Activated naive CD8-positive, alpha-beta T cell treated with anti-CD3 and anti-CD28 coated beads, Interleukin-2, amount 10 ng/mL, durations not matched to agents 7 days and 5 days (primary cell): ENCODE measurements at places on chromosomes 5 and 9. TPM values are rescaled to one million over a fixed set of nuclear protein-coding genes. Genes with fewer than 3 reads are reported as not detected.
A peak's percentile ranks its signal among the peaks of the same experiment; 100 is the strongest.

DNA sequence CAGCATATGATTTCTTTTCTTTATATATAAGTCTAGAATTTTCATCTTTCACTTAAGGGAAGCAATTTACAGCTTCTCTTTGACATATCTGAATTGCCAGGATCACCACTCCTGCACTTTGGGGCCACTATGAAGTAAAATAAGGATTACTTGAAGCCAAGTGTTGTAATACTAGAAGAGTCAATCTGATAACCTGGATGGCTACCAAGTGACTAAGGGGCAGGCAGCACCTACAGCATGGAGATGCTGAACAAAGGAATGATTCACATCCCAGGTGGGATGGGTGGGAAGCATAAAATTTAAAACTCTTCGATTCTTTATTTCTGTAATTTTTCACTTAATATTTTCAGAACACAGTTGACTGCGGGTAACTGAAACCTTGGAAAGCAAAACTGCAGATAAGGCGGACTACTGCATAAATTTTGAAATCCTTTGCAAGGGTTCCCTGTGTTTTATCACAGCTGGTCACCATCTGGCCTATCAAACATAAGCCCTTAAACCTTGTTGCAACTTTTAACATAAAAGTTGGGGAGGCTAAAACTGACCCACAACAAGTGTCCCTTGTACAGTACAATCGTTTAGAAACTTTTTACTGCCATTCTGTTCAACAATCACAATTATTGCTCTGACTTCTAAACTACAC lies 31.2 kb downstream of the NR3C1 start:
- H3K4me1 ChIP-seq, result peaks cover 13% of the 10 kb centered on the region
- peaks cover 47% of the 10 kb centered on the region for H3K36me3 ChIP-seq
- no peak overlapping the region for H3K27ac ChIP-seq
- no peak overlapping the region for H3K4me3 ChIP-seq
- DNase-seq, result no peak
- no peaks in the 10 kb centered on the region for H3K27me3 ChIP-seq

- H3K27me3 ChIP-seq, result no peaks in the 10 kb centered on the region
- no peaks in the 10 kb centered on the region for H3K4me1 ChIP-seq
- no peak overlapping the region for H3K27ac ChIP-seq
- H3K36me3 ChIP-seq, result no peaks in the 10 kb centered on the region
Observed at GRCh38 chr9:7601739-7602138, 197.8 kb downstream of the DMAC1 start.

- no peaks in the 10 kb centered on the region for H3K36me3 ChIP-seq
- H3K4me3 ChIP-seq, result no peak overlapping the region
- H3K27ac ChIP-seq, result no peak overlapping the region
Observed at GRCh38 chr5:154112255-154112654, 73.5 kb downstream of the MFAP3 start.

DNA sequence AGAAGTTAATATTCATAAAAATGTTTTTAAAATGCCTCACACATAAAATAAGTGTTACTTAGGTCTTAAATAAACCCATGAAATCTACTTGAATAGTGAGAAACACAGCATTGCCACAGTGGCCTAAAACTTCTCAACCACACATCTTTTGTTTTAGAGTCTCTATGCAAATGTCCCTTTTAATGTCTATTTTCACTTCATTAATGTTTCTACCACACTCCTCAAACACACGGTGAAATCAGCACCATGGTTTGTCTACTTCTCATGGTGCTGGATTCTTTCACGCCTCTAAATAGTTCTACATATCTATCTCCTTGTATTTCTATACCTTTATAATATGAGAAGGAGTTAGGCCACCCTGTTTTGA lies 111.2 kb downstream of the EDIL3 start:
- no peaks in the 10 kb centered on the region for H3K36me3 ChIP-seq
- H3K27ac ChIP-seq, result no peak overlapping the region
- H3K27me3 ChIP-seq, result no peaks in the 10 kb centered on the region
- no peak for DNase-seq

DNA sequence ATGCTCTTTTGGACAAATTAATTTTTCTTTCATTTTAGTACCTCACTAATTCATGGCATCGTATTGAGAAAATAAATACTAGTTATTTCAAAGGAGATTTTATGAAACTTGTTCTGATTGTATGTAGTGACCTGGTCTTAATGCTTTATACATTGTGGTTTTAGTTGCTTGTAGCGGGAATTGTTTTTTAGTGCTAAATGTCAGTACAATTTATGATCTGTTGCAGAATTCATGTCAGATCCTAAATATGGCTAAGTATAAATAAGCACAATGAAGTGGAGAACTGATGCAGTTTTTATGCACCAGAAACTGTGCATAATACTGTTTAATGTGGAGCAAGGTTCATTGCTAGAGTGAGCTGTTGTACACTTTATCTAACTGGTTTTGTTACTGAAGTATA lies 308.8 kb downstream of the PJA2 start:
- no peak for DNase-seq
- H3K36me3 ChIP-seq, result no peaks in the 10 kb centered on the region
- H3K4me3 ChIP-seq, result no peak overlapping the region
- H3K4me1 ChIP-seq, result no peaks in the 10 kb centered on the region
- H3K27me3 ChIP-seq, result no peaks in the 10 kb centered on the region

- H3K36me3 ChIP-seq, result peaks cover 78% of the 10 kb centered on the region
- H3K4me3 ChIP-seq, result peak overlapping the region; percentile 0
- DNase-seq, result no peak
- peaks cover 51% of the 10 kb centered on the region for H3K4me1 ChIP-seq
- peak overlapping the region; percentile 73 for H3K27ac ChIP-seq
- H3K27me3 ChIP-seq, result no peaks in the 10 kb centered on the region
Observed at GRCh38 chr9:20271096-20271495, 351.2 kb downstream of the MLLT3 start.

DAB2 gene
- total RNA-seq, result 2.9 TPM

DNA sequence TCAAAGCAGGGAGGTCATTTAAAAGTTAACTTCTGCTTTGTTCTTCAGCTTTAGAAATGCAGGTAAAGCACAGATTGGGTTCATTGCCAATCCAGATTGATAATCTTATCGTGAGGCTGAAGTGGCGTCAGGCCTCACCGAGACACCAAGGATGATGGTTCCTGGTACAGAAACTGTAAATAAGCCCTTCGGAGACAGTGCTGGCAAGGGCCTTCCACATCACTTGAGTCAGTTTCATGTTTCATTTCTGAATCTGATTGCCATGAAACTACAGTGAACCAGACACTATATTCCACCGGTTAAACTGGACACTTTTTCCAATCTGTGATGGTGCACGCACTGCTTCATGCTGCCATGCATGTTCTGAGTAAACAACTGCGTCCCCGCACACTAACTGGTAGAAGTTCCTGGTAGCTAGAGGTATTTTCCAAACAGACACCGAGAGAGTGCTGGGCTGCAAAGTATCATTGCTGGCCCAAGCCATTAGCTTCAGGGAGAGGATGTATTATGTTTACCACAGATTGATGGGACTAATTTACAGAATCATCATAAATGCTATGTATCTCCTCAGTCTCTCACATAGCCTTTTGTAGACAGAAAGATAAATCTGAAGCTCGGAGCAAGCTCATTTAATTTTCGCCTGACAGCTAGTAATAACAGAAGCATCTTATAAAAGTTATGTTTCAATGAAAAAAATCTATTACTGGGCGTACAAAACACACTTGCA lies 336.1 kb downstream of the GLIS3 start:
- H3K4me3 ChIP-seq, result no peak overlapping the region
- DNase-seq, result no peak
- H3K36me3 ChIP-seq, result no peaks in the 10 kb centered on the region
- H3K27me3 ChIP-seq, result peaks cover 4% of the 10 kb centered on the region
- no peaks in the 10 kb centered on the region for H3K4me1 ChIP-seq

- H3K4me1 ChIP-seq, result peaks cover 5% of the 10 kb centered on the region
- no peak overlapping the region for H3K4me3 ChIP-seq
- H3K27me3 ChIP-seq, result peaks cover 17% of the 10 kb centered on the region
- no peak for DNase-seq
- H3K36me3 ChIP-seq, result no peaks in the 10 kb centered on the region
Observed at GRCh38 chr5:151691706-151692105, 5.0 kb upstream of the SPARC start.

- no peaks in the 10 kb centered on the region for H3K4me1 ChIP-seq
- H3K4me3 ChIP-seq, result no peak overlapping the region
- H3K27me3 ChIP-seq, result peaks cover 11% of the 10 kb centered on the region
- no peaks in the 10 kb centered on the region for H3K36me3 ChIP-seq
- H3K27ac ChIP-seq, result no peak overlapping the region
Observed at GRCh38 chr5:103347716-103348423, 89.3 kb downstream of the MACIR start.

- no peak for DNase-seq
- peak overlapping the region; percentile 29 for H3K4me3 ChIP-seq
- peak overlapping the region; percentile 83 for H3K27ac ChIP-seq
- H3K36me3 ChIP-seq, result no peaks in the 10 kb centered on the region
Observed at GRCh38 chr9:121707477-121708424, 56.3 kb downstream of the DAB2IP start.

DNA sequence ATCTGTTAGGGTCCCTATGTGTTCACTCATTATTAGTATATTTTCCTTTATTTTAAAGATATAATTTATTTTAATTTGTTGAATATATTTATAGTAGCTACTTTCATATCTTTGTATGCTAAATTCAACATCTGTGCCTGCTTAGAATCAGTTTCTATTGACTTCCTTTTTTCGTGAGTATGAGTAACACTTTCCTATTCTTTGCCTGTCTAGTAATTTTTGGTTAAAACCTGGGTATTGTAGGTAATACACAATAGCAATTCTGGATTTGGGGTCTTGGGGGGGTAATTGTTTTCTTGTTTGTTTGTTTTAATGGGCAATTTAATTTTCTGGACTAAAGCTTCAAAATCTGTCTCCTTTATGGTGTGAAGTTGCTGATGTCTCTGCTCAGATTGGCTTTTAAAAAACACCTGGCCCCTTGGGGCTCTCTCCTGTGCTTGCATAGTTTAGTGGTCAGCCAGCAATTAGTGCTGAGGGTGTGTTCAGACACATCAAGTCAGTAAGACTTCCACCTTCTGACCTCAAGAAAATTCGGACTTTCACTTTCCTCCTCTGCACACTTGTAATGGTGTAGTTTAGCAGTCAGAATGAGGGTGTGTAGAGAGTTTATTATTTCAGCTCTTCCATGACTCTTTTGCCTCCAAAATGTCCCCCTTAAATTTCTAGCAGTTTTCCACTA lies 124.4 kb upstream of the MAP1B start:
- no peak overlapping the region for H3K4me3 ChIP-seq
- no peak overlapping the region for H3K27ac ChIP-seq
- no peaks in the 10 kb centered on the region for H3K36me3 ChIP-seq
- no peaks in the 10 kb centered on the region for H3K4me1 ChIP-seq
- no peak for DNase-seq

LECT2 gene
- not detected for total RNA-seq

DNA sequence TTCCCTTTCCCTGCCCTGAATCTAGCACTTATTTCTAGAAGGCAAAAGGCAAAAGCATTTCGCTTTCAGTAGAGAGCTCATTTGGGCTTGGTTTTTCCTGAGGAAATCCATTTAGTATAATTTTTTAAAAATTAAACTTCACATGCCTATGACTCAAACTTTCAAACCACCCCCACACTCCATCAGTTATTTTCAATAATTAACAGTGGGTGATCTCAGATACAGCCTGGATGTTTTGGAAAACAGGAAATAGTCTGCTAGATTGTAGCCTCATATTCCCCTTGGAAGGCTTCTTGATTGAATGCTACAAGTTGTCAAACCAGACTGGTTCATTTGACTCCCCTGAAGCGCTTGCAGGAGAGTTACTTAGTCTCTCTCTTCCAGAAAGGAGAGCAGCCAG lies 40.6 kb downstream of the SEMA5A start:
- no peaks in the 10 kb centered on the region for H3K27me3 ChIP-seq
- no peaks in the 10 kb centered on the region for H3K4me1 ChIP-seq
- H3K27ac ChIP-seq, result no peak overlapping the region
- no peak overlapping the region for H3K4me3 ChIP-seq
- no peak for DNase-seq
- no peaks in the 10 kb centered on the region for H3K36me3 ChIP-seq

DNA sequence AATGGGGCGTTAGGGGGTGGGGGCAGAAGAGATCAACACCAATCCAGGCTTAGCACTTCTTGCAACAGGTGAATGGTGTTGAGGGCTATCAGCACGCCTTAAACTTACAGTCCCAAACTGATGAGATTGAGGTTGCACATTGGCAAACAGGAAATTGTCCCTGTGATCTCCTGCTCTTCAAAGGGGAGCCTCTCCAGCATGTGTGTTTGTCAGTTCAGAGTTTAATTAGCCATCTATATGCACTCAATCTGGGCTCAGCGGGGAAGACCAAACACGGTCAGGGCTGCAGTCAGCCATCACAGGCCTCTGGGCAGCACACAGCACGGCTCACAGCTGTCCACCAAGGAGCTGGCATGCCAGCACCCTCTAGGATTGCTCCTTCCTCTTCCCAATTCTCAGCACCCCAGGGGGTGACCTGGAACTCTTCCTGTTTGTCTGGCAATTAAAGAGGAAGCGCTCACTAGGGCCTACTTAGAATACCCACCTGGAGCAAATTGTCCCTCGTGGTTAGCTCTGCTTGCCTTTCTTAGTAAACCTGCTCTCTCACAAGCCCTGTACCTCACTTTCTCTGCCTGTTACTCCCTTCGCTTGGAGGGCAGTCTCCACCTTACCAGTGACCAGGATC lies 217.4 kb downstream of the SLIT3 start:
- no peak for DNase-seq
- no peak overlapping the region for H3K27ac ChIP-seq
- no peak overlapping the region for H3K4me3 ChIP-seq
- no peaks in the 10 kb centered on the region for H3K27me3 ChIP-seq

VCAN gene
- 0.09 TPM for total RNA-seq

DNA sequence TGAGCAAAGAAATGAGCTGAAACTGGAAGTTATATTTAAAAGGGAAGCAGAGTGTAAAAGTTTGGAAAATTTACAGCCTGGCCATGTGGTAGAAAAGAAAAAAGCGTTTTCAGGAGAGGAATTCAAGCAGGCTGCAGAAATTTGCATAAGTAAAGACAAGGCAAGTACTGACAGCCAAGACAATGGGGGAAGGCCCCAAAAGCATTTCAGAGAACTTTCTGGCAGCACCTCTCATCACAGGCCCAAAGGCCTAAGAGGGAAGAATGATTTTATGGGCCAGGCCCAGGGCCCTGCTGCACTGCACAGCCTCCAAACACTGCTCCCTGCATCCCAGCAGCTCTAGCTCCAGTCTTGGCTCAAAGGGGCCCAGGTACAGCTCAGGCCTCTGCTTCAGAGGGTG lies 169.7 kb downstream of the GLIS3 start:
- no peak overlapping the region for H3K4me3 ChIP-seq
- no peak for DNase-seq
- H3K4me1 ChIP-seq, result no peaks in the 10 kb centered on the region
- no peaks in the 10 kb centered on the region for H3K36me3 ChIP-seq
- no peak overlapping the region for H3K27ac ChIP-seq

PCSK1 gene
- total RNA-seq, result not detected

GRCh38 chr5:1177826-1178528 lies 23.4 kb upstream of the SLC6A19 start:
- no peaks in the 10 kb centered on the region for H3K36me3 ChIP-seq
- peaks cover 3% of the 10 kb centered on the region for H3K4me1 ChIP-seq
- peak; percentile 17 for DNase-seq

DNA sequence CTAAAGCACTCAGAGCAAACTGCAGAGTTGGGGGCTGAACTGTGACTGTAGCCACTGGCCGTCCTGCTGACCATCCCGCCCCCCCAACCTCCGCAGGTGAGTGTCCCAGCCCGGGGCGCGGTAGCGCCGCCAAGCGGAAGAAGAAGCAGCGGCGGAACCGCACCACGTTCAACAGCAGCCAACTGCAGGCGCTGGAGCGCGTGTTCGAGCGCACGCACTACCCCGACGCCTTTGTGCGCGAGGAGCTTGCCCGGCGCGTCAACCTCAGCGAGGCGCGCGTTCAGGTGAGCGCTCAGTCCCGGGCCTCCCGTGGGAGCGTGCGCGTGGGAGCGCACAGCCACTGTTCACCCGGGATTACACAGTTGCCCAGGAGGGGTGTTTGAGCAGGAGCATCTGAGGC lies 33.7 kb downstream of the PTGES start:
- no peaks in the 10 kb centered on the region for H3K4me1 ChIP-seq
- no peaks in the 10 kb centered on the region for H3K36me3 ChIP-seq
- H3K4me3 ChIP-seq, result no peak overlapping the region
- no peak overlapping the region for H3K27ac ChIP-seq
- H3K27me3 ChIP-seq, result peaks cover 12% of the 10 kb centered on the region

WNT8A gene
- total RNA-seq, result not detected
